Pons (tissue), 1 donor: ENCODE measurements at places on chromosomes 7 and 10.

DNA sequence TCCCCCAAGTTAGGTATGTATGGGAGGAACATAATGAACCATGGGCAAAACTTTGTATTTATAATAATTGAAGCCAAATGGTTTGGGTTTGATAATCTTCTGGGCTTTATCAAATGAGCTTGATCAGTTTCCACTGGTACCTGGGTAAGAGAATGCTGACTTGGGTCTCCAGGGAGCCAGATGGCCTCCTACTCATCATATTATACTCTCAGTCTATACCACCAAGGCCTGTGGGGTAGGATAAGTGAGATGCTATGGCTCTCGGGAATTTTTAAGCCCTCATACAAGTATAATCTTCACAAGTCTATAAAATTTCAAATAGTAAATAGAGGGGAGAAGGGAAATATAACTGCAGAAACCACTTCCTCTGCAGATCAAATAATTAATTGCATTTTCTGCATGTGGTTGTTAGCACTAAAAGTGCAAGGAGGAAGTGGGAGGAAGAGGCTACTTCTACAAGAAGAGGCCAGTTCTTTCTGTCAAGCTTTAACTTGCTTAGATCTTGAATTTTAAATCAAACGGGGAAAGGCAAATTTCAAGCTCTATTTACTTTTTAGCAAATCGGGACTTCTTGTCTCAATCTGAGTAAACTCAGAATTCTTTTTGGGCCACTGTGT, 349.0 kb downstream of the SORCS1 start:
- DNase-seq = no peak

DNA sequence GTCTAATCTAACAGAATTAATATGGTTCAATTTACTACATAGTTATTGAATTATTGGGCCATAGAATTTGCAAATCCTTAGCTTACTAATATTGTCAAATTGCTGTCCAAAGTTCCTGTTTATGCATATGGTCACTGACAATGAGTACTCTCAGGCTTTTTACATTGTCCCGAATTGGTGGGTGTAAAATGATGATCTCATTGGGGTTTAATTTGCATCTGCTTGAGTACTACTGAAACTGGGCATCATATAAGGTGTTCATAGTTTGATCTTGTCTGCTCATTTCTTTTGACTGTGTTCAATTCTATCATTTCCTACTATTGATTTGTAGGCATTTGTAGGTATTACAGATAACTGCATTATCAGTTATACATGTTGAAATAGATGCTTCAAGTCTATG, 12.7 kb downstream of the ABCA13 start:
- DNase-seq = no peak

GRCh38 chr7:149455175-149455950, 5.5 kb downstream of the ZNF777 start:
- no peak for DNase-seq

GRCh38 chr10:9010093-9010492, 955.6 kb downstream of the GATA3 start:
- no peak for DNase-seq

DNA sequence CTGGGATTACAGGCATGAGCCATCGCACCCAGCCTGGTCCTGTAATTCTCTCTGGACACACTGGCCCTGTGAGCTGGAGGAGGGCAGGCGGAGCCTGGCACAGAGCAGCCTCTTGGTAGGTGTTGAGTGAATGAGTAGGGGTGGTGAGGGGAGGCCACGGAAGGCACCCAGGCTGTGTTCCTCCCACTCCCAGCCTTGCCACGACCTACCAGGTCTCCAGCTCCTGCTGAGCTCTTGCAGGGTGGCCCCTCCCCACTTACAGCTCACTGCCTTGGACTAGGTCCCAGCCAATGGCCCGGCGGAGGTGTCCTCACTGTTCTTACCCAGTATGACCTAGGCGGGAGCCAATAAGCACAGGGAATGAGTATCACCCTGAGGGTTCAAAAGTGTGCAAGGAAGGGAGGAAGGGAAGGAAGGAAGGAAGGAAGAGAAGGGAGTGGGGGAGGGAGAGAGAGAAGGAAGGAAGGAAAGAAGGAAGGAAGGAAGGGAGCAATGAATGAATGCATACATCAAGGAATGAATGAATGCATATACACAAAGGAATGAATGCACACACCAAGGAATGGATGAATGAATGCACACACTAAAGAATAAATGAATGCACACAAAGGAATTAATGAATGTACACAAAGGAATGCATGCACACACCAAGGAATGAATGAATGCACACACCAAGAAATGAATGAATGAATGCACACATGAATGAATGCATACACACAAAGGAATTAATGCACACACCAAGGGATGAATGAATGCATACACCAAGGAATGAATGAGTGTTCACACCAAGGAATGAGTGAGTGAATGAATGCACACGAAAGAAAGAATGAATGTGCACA, 45.5 kb downstream of the GTF2IRD1 start:
- DNase-seq = no peak

DNA sequence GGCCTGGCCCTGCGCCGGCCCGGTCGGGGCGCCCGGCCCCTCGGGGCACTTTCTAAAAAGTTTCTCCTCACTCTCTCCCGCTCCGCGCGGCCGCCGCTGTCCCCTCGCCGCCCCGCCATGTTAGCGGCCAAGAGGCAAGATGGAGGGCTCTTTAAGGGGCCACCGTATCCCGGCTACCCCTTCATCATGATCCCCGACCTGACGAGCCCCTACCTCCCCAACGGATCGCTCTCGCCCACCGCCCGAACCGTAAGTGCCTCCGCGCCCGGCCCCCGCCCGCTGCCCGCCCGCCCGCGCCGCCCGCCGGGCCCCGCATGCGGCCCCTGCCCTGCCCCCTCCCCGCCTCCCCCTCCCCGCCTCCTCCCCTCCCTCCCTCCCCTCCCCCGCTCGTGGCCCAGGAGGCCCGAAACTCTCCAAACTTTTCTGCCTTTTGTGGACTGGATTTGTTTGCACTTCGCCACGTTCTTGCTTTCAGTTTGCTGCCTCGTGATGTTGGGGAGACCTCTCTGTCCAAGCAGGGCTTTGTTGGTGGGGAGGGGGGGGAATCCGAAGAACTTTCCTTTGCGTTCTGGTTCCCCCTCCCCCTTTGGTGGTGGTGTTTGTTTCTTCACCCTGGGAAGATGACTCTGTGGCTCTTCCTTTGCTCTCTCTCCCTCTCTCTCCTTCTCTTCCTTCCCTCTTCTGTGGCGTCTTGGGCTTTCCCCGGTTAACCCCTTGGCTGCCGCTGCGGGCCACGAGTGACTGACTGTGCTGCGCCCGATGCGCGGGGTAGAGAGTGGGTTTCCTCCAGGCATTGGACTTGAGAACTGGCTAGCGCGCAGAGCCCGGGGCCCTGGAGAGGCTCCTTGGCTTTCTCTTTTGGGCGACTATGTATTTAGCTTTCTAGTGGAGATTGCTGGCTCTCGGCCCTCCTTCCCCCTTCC, 1.6 kb downstream of the TCF7L2 start:
- peak; percentile 72 for DNase-seq

GRCh38 chr10:12419262-12419847, 70.0 kb downstream of the CAMK1D start:
- DNase-seq = no peak

GRCh38 chr7:30800785-30801252, 29.6 kb downstream of the MINDY4 start:
- peak; percentile 84 for DNase-seq

GRCh38 chr10:96516337-96516736, 2.6 kb upstream of the TLL2 start:
- no peak for DNase-seq

GRCh38 chr7:197413-198335, 5.3 kb downstream of the FAM20C start:
- DNase-seq = no peak

DNA sequence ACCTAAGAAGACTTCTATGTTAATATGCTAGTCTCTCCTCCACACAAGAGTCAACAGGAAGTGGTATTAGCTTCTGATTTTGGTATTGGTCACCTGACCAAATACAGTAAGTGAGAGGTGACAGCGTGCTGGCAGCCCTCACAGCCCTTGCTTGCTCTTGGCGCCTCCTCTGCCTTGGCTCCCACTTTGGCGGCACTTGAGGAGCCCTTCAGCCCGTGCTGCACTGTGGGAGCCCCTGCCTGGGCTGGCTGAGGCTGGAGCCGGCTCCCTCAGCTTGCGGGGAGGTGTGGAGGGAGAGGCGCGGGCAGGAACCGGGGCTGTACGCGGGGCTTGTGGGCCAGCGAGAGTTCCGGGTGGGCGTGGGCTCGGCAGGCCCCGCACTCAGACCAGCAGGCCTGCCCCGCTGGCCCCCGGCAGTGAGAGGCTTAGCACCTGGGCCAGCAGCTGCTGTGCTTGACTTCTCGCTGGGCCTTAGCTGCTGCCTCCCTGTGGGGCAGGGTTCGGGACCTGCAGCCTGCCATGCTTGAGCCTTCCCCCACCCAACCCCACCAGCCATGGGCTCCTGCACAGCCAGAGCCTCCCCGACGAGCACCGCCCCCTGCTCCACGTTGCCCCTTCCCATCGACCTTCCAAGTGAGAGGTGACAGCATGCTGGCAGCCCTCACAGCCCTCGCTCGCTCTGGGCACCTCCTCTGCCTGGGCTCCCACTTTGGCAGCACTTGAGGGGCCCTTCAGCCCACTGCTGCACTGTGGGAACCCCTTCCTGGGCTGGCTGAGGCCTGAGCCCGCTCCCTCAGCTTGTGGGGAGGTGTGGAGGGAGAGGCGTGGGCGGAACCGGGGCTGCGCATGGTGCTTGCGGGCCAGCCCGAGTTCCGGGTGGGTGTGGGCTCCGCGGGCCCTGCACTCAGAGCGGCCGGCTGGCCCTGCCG, 4.2 kb upstream of the ACSL5 start:
- no peak for DNase-seq

DNA sequence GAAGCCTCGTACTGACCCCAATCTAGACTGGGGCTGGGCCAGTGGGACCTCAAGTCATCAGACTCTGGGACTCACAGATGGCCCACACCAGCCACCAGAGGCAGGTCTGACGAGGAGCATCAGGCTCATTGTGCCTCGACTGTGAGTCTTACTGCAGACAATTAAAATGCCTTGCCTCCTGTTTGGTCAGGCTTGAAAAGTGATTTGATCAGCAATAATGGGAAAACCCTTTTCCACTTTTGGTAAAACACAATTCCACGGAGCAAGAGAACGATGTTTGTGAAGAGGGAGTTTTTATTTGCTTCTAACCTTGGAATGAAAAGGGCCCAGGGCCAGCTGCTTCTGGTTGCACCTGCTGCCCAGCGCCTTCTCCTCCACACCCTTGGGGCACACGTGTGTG, 43.9 kb downstream of the C10orf143 start:
- no peak for DNase-seq

GRCh38 chr7:24939416-24939815, 40.6 kb downstream of the OSBPL3 start:
- DNase-seq = peak; percentile 22

GRCh38 chr7:88318196-88318595, 11.5 kb upstream of the STEAP4 start:
- DNase-seq = no peak

- DNase-seq = no peak
Measured at GRCh38 chr7:30206491-30206890, 71.7 kb downstream of the MTURN start.

GRCh38 chr7:41881331-41882130, 178.6 kb upstream of the INHBA start:
- peak; percentile 85 for DNase-seq

DNA sequence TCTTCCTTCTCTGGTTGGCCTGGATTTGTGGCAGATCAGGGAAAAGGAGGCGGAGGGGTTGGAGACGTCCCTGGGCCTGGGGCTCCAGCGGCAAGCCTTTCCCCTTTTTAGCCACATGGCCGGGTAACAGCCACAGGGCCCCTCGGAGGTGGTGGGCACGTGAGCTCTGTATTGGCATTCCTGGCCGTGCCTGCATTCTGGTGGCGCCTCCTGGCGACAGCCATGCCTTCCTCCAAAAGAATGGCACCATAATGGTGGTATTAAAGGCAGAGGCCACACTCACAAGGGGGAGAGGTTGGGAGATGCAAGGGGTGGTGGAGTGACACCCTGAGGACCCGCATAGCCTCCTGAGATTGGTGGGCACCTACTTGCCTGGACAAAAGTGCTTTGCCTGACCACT, 3.0 kb upstream of the AQP1 start:
- DNase-seq = no peak
